Activated CD8-positive, alpha-beta memory T cell treated with anti-CD3 and anti-CD28 coated beads for 48 hours (primary cell): ENCODE measurements at places on chromosomes 5 and 9.

- no peak for DNase-seq
These were observed 40.8 kb downstream of the ERGIC1 start for GRCh38 chr5:172874647-172875504.

GRCh38 chr9:92467041-92467440, 15.3 kb downstream of the ASPN start:
- DNase-seq = no peak

DNA sequence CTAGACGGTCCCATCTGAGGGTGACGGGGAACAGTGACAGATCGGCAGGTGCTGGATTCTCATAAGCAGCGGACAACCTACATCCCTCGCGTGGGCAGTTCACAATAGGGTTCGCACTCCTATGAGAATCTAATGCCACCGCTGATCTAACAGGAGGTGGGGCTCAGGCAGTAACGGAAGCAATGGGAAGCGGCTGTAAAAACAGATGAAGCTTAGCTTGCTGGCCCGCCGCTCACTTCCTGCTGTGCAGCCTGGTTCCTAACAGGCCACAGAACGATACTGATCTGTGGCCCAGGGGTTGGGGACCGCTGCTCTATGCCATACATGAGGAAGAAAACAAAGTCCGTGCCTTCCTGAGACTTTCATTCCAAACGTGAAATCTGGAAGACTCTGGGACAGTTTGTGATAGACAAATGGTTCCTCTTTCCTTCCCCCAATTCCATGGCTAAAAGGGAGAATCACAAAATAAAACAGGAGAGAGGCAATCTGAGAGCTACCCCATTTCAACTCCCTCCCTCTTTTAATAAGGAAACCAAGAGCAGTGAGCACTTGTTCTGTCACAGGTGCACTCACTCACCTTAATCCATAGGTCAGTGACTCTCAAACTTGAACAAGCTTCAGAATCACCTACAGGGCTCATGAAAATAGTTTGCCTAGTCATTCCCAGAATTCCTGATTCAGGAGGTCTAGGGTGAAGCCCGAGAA, 12.1 kb downstream of the PDCL start:
- DNase-seq = no peak

- no peak for DNase-seq
These were observed 344.1 kb downstream of the PLK2 start for GRCh38 chr5:58115811-58116210.

DNA sequence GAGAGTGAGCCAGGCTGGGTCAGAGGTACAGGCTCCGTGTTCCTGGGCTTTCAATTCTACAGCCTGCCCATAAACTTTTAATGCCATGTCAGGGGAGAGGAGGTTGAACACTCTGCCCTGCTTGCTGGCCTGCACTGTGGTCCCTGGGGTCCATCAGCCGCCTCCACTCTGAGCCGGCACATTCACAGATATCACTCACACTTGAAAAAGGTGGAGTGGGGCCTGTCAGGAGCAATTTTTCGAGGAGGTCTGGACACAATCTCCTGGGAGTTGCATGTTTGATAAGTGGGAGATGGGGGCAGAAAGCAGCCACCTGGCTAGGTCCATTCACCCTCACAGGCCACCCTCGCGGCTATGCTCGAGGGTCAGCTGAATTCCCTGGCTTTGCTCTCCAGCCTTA, 22.9 kb downstream of the S1PR3 start:
- DNase-seq = no peak

GRCh38 chr5:34675857-34676256, 19.7 kb downstream of the RAI14 start:
- DNase-seq = no peak

DNA sequence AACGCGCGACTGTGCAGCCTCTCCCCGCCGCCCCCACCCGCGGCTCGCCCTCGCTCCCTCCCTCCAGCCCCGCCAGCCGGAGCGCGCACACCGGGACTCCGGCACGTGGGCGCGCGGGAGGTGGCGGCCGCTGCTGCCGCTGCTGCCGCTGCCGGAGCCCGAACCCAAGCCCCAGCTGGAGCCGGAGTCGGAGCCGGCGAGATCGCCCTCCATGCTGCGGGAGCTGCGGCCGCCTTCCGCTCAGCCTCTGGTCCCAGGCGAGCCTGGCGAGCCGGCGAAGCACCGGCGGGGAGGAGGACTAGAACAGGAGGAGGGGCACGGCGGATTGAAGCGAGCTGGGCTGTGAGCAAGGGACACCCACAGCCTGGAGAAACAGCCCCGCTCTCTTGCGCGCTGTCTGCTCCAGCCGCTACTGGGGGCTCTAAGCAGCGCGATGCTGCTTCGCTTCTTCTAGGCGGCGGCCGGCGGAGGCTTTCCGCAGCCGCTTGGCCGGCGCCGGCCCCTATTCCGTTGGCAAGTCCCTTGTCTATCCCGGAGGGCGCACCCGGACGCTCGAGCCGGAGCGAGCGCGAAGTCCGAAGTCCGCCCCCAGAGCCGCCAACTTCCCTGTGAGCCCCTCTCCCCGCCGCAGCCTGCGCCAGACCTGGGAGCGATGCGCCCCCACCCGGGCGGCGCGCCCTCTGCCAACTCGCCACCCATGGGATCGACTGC, 598.7 kb upstream of the SGCD start:
- no peak for DNase-seq

DNA sequence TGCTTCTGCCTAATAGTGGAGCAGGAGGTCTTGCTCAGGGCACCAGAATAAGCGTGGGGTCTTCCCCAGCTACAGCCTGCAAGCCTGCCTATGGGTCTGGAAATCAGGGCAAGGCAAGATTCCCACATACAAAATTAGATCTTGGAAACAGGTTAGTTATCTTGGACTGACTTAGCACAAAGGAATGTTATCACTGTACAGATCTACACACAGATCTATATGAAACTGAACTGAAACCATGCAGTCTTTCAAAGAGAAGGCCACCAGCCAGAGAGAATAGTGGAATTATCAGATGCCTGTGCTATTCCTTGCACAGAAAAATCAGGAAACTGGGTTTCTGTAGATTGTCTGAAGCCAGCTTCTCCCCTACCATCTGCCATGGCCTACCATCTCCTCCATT, 585.7 kb downstream of the ACTL7B start:
- no peak for DNase-seq

DNA sequence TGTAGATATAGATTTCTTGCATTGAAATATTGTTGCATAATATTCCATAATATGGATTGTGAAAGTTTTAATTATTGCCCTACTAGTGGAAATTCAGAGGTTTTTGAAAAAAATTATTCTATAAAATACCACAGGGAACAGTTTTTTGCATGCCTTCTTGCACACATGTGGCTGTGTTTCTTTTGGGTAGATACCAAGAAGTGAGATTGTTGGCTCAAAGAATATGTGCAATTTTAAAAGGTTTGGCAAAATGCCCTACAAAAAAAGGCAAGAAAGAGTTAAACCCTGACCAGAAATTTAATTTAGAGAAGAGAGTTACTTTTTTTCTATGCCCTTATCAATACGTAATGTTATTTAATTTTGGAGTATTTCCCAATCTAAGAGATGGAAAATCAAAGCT, 270.8 kb upstream of the DAPK1 start:
- no peak for DNase-seq

DNA sequence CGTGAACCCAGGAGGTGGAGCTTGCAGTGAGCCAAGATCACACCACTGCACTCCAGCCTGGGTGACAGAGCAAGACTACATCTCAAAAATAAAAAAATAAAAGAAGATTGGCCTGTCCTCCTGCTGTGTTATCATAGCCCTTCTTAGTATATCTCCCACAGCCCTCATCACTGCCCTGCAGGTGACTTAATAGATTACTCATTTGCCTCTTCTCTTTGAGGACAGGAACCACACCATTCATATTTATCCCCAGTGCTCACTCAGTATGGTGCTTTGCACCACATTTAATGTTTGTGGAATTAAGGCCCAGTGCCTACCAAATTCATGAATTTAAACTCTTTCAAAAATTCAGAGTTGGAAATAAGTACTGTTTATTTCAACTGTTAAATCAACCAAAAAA, 10.3 kb downstream of the IDNK start:
- no peak for DNase-seq

DNA sequence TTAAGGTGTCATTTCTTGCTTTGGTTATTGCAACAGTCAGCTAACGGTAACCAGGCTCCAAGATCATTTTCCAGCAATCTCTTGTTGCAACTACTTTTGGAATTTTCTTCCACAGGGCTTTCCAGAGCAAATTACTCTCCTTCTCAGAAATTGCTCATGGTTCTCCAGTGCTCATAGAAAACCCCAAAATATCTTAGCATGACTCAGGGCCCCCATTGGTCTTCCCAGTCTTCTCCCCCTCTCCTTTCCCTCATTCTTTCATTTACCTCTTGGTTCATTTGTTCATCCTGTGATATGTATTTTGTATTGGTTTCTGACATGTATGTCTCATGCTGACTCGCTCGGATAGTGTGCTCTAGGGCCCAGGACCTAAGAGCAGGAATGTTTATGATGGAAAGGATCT, 35.6 kb downstream of the WWC1 start:
- DNase-seq = no peak

- DNase-seq = no peak
These were observed 357.6 kb downstream of the RAB3C start for GRCh38 chr5:58940446-58940845.

- no peak for DNase-seq
These were observed 4.6 kb upstream of the SLC25A48 start for GRCh38 chr5:135829681-135830383.

DNA sequence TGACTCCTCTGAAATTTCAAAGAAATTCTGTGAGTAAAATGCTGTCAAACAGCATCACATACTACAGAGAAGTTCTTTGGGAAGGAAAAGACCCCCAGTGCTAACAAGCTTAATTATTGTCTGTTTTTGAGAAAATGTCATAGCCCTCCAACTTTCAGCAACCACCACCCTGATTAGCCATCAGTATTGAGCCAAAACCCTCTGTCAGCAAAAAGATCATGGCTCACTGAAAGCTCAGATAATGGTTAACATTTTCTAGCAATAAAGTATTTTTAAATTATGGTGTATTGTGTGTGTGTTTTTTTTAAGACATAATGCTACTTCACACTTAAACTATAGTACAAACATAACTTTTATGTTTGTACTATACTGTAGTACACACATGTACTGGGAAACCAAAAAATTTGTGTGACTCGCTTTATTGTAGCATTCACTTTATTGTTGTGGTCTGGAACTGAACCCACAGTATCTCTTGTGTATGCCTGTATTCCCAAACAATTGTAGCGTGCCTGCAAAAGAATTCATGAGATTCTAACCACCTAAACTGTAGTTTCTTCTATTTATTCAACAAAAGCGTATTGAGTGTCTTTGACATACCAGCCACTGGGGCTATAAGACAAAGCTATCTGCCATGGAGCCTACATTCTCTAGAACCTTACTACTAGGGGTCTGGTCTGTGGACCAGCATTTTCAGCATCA, 31.6 kb downstream of the TLE4 start:
- no peak for DNase-seq

DNA sequence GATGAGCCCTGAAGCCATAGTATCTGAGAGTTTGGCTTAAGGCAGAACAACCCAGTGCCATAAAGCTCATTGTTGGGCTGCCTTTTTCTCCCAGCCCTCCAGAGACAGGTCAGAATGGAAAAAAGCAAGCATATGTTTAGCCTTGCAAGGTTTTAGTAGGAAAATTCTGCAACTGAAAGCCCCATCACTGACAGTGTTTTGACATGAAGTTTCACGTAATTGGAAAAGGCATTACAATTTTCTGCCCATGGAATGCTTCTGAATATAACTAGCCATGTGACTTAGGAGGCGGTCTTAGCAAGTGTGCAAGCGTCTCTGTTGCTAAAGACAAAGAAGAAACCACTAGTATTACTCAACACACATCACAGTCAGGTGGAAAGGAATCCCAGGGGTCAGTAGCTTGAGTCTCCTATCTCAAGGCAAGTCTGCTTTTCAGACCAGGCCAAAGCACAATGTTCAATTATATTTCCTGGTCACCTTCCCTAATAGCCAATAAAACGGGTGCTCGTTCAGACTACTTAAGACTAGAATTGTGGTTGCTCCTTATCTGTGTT, 117.6 kb downstream of the CARTPT start:
- no peak for DNase-seq

GRCh38 chr9:76176171-76176570, 218.1 kb downstream of the RFK start:
- no peak for DNase-seq
